ENCODE measurements at places on chromosomes 4 and X.

DNA sequence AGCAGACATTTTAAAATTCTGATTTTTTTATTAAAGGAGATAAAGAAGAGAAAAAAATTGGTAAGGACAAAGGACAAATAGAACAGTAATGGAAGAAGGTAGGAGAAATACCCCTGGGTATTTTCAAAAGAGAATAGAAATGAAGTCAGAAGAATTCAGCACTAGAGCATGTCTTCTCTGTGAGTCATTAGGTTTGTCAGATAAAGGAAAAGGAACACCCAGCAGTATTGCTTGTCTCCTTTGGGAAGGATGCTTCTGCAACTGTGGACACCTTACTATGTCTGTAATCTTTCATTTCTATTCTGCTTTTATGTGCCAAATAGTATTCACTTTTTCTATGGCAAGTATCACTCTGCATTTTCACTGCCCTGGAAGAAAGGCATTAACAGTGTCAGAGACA is 24.0 kb upstream of the PCDH7 start:
- peak; percentile 9 for DNase-seq

- no peak for DNase-seq
These were observed 38.9 kb downstream of the PAGE2 start for GRCh38 chrX:55127692-55128091.

DNA sequence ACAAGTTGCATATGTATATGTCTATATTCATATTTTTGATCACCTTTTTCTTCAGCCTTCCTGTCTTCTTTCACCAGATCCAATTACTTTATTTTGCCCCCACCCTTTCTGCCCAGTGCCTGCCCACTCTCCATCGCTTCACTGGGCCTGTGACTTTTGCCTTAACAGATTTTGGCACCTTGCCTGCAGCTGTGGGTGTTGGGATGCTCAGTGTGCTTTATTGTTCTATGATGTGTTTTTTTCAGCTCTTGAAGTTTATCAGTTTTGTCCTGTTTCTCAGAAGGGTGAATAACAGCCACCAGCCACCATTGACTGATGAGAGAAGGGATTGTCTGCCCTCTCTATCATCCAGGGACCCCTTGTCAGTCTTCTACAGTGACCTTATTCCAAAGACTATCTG is 77.2 kb upstream of the GALNT7 start:
- no peak for DNase-seq

DNA sequence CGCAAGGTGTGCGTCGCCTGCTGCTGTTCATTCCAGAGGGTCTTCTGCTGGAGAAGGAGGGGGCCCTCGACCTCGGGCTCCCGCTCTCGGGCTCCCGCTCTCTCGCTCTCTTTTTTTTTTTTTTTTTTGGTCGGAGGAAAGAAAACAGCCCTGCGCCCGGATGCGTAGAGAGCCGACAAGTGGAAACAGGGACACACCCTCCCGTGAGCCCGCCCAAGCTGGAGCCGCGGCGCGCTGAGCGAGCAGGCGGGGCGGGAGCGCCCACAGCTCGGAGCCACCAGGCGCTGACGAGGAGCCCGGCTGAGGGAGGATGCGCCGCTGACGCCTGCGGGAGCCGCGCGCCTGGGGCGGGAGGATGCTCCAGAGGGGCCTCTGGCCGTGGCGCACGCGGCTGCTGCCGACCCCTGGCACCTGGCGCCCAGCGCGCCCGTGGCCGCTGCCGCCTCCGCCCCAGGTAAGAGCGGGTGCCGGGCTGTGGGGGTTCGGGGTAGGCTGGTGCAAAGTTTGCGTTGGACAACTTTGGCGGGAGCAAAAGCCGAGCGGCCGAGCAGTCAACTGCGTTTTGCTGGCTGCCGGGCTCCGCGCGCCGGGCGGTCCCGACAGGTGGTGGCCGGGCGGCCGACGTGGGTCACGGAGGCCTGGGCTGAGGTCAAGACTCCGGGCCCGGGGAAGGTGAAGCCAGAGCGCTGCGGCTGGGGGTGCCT is at the start of gene MCUB:
Gene MCUB, plus strand, starts transcription at position 264 of the 704 bp plus-strand sequence. Its CDS starts 92 bp downstream, at position 356.
- peak; percentile 96 for DNase-seq

DNA sequence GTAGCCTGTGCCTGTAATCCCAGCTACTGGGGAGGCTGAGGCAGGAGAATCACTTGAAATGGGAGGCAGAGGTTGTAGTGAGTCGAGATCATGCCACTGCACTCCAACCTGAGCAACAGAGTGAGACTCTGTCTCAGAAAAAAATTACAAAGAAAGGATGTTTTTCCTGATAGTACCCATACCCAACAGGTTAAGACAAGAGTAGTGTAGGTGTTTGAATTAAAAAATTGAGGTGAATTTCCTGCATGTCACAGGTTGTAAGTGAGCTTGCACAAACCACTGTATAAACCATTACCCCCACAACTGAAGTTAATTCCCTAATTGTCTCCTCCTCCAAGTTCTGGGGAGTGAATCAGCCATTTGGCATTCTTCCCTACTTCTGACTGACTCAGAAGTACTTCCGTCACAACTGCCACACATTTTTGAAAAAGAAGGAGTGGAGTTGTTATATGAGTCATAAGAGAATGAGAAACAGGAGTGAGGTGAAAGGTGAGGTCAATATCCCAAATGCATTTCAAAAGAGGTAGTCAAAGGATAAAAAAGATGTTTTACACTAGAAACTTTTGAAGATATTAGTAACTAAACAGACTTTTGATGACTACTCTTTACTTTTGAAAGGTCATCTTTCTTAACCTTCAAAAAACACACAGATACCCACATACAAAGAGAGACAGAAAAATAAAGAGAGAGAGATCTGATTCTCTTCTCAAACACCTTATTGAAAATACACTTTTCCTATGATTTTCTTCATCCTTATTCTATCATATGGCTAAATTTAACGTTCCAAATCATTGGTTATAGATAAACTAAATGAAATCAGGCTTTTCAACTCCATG is 134.5 kb downstream of the BTC start:
- peak; percentile 84 for DNase-seq

GRCh38 chrX:141638550-141638949 is 49.0 kb downstream of the SPANXA2 start:
- no peak for DNase-seq

GRCh38 chr4:89823416-89823815 is 13.5 kb downstream of the SNCA start:
- no peak for DNase-seq

DNA sequence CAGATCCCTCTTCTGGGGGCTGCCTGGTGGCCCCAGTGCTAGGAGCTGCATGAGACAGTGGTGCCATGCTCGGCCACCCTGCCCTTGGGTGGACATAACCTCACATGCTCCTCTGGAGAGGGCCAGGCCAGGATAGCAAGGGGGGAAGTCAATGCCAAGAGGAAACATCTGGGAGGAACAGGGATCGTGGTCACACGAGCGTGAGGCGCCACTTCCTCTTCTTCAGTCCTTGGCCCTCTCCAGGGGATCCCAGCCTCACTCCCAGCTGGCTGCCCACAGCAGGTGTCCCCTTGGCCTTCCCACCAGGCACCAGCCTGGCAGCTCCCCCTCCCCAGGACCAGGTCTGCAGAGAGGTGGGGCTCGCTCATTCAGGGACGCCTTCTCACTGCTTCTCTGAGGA is 28.6 kb downstream of the TBC1D14 start:
- no peak for DNase-seq

DNA sequence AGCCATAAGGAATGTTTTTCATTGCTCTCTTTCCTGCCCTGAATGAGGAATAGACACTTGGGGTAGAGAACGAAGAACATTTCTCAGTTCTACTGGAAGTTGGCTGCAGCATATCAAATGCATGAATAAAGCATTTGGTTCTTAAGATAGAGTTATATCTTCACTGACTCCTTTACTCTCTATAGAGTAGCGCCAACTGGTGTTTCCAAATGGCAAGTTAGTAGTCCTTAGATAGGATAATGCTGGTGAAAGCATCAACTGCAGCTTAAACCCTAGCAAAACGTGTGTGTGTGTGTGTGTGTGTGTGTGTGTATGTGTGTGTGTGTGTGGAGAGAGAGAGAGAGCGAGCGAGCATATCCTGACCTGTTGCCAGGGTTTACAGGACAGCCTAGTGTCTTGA is 62.2 kb upstream of the FRMPD4 start:
- DNase-seq, result no peak

GRCh38 chrX:11311706-11312105 is 18.5 kb downstream of the AMELX start:
- no peak for DNase-seq

DNA sequence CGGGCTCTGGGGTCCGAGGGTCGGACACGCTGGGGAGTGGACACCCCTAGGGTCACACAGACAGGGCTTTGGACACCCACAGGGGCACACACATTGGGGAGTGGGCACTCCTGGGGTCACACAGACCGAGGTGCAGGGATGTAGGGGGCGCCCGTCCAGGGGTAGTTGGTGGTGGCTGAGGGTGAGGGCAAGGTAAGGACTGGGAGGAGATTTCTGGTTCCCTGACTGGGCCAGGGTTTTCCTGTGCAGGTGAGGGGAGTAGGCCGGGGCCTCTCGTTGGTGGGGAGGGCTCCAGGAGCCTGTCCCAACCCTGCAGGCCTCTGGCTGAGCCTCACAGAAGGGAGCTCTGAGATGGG is 21.9 kb upstream of the WDR45 start:
- no peak for DNase-seq

DNA sequence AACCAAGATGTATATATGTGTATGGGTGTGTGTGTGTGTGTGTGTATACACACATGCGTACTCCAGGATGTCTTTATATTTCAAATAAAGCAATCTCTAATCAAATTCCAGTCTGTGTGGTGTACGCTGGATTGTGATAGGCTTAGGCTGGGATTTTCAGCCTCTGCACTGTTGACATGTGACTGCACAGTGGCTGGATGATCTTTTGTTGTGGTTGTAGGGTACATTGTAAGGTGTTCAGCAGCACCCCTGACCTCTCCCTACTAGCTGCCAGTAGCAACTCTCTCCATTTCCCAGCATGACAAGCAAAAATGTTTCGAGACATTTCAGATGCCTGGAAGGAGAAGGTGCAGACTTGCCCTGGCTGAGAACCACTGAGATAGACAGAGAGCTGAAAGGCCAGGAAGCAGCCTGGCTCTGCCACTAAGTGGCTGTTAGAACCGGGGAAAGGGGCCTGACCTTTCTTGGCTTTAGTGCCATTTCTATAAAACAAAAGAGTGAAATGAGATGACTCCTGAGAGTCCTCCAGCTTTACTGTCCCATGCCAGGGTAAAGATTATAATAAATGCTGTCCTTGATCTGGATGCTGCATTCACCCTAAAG is 10.5 kb downstream of the PGM2 start:
- DNase-seq, result no peak

DNA sequence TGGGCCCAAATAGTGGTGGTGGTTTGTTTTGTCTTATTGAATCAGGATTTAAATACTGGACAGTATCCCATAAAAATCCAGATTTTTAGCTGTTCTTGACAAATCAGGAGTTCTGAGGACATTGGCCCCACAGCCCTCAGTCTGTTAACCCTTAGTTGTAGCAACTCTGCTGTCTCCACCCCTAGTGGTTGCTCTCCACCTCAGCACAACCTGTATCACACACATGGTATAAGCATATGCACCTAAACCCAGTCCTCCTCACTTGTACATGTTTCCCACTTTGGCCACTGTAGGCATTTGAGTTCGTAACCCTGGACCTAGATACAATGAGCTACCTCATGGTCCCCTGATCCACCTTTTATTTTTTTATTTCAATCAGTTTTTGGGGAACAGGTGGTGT is 75.9 kb downstream of the MRPL1 start:
- DNase-seq, result no peak

DNA sequence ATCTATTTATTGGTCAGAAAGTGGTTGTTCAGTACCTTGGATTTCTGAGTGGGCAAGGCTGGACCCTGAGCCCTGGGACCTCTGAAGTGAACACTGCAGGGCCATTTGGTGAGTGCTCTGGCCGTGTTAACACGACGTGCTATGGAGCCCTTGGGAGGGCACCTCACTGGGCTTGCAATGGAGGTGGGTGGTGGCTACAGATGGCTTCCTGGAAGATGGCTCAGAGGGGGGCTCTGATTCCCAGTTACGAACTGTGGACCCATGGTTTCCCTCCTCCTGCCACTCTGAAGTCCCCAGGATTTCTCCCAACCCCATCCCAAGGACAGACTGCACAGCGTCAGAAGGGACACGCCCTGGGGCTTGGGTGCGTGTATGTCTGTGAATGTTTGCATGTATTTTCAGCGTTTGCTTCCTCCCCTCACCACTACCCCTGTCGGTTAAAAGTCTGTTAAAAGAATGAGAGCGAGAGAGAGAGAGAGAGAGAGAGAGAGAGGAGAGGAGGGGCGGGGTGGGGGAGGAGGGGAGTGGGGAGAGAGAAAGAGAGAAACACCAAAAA is 3.7 kb upstream of the RHOH start:
- no peak for DNase-seq

DNA sequence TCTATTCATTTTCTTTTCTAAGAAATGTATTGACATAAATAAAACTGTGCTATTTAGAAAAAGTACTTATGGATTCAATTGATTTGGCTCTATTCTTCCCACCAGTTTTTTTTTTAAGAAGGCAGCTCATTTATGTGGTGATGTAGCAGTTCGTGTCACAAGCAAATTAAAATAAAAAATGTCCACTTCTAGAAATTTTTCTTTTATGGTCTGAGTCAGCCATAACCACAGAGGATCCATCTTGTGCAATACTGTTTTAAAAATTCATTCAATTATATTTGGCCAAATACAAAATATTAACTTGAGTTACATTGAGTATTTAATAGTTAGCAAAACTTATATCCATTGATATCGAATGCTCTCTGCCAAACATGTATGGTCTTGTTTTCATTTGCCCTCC is 207.9 kb upstream of the FAT1 start:
- peak; percentile 62 for DNase-seq

DNA sequence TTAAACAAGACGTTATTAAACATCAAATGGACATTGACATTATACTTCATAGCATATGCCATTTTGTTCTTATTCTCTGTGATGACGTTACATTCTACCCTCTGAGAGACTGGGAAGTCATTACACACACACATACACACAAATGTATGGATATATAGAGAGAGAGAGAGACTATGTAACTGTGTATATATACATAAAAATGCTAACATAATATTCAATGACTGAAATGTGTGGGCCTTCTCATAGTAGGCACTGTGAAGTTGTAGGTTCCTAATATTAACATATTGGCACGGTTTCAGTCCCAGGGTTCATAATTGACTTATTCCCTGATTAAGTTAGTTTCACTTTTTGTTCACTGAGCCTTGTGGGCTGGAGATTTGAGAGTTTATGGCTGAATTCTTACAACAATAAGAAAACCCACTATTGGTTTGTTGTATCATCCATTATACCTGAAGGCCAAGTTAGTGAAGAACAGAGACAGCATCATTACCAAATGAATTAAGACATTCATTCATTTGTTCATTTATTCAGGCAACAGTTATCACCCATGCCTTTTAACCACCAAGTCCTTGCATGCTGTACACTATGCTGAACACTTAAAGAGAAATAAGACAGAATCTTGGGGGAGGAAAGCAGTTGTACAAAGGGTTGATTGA is 68.5 kb downstream of the GAB1 start:
- no peak for DNase-seq

- peak; percentile 42 for DNase-seq
These were observed 12.5 kb upstream of the OSTC start for GRCh38 chr4:108637856-108638255.

DNA sequence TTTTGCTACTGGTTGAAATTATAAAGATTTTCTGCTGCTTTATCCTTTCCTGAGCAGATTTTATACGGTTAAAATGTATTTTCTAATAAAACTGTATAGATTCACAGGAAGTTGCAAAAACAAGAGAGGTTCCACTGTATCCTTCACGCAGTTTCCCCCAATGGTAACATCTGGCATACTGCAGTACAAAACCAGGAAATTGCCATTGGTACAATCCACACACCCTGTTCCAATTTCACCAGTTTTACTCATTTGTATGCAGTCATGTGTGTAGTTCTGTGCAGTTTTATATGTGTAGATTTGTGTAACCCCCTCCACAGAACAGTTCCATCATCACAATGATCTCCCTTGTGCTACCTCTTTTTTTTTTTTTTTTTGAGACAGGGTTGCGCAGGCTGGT is 20.0 kb downstream of the DDX3X start:
- no peak for DNase-seq

Data from GM03348 (cell line).